Cerebellar cortex (tissue), 1 donor: ENCODE measurements at places on chromosomes 2 and 18.

GRCh38 chr2:200318940-200319435, 12.5 kb downstream of the SPATS2L start:
- no peak for DNase-seq

DNA sequence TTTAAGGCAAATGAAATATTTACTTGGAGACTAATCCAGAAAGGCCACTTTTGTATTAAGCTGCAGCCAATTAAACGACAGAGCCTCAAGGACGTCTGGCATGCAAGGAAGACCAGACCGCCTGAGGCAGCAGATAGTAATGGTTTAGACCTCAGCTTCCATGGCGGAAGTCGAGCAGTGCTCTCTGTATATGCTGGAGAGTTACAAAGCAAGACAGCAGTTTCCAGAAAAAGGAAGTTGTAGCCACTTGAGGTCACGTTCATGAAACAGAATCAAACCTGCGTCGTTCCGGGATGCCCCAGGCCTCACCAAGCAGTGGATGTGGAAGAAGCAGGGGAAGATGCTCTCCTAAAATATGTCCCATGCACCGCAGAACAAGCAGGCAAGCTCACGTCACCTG, 142.0 kb downstream of the PTGR3 start:
- no peak for DNase-seq

DNA sequence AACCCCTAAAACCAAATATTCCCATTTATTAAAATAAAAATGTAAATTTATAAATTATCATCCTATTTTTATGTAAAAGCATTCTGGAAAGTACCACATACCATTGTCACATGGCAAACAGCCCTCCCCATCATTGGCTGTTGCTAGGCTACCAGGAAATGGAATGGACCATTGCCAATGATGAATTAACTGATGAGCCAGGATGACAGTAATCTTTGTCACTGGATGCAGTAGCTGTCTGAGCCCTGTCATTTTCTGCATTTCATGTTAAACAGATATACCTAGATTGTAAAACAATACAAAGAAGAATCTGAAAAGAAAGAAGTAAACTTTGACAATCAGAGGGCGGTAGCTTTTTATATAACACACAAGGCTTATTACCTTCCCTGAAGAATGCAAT, 641.4 kb downstream of the BCL11A start:
- DNase-seq, result no peak

- no peak for DNase-seq
Measured at GRCh38 chr2:72149556-72150156, 2.0 kb upstream of the CYP26B1 start.
